ENCODE measurements at places on chromosomes 2 and 18.

DNA sequence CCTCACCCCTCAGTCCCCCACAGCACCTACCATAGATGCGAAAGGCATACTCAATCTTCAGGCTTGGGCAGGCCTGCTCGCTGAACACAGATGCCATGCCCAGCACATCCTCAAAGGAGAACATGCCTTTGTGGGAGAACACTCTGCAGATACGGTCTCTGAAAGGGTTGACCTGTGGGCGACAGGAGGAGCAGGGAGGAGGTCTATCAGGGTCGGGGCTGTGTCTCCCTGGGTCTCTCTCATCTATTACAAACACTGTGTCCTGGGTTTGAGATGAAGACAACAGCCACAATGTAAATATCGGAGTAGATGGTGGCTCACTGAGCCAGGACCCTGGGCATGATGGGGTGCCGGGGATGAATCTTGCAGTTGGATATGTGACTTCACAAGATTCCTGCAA, 46.0 kb downstream of the CIB4 start:
- no peak for DNase-seq

DNA sequence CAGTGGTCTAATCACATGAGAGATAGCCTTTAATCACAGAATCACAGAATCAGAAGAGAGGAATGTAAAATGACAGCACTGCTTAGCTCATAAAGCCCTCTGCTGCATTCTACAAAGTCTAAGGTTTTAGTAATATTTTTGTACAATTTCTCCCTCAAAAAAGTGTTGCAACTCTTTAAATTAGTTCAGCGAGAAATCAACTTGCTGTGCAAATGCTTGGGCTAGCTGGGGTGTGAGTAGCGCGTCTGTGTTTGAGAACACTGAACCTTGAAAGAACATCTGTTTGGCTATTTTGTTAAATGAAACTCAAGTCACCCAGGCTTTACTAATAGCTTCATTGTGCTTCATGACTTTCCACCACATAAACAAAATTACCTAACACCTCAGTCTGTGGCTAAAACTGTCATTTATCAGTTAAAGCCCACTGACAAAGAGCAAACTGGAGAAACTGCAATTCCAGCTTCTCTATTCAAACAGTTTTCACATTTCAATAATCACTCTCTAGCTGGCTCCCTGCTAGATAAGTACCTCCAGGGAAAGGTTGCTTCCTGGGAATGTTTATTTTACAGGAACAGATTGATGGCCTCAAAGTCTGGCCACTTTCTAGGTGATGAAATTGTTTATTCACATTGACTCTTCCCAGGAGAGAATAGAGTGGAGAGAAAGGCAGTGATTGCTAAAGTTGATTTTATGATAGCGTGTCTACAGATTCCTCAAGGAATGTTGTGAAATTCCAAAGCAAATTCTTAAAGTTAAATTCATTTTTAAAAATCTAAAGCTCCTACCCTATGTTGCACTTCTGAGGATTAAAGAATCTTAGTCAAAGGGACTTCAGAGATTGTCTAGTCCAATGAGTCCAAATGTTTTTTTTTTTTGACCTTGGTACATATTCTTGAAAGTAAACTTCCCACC, 36.0 kb upstream of the STAT1 start:
- no peak for DNase-seq

GRCh38 chr2:25877431-25878360, 591 bp downstream of the ASXL2 start:
- DNase-seq, result peak; percentile 69

DNA sequence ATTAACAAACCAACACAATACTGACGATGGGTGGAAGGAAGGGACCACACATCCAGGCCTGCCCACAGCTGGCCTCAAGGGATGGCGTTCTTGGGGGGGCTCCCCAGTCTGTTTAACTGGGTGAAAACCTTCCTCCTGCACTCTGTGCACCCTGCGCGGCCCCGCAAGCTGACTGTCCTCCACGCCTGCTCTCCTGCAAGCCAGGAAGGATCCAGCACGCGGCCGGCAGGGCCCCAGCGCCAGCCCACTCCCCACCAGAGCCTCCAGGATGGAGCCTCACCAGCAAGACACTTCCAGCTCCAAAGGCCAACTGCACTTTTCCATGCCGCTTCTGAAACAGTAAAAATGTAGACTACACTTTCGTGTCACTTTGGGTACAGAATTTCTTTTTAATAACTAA, 135.1 kb downstream of the ZNF516 start:
- no peak for DNase-seq

DNA sequence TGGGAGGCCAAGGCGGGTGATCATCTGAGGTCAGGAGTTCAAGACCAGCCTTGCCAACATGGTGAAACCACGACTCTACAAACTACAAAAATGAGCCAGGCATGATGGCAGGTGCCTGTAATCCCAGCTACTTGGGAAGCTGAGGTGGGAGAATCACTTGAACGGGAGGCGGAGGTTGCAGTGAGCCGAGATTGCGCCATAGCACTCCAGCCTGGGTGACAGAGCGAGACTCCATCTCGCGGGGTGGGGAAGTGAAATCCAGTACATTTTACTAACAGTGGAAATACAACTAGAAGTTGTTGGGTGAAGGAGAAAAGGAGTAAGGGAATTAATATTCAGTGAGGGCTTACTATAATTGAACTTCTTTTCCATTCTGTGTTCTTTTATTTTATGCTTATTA, 13.2 kb upstream of the ENOSF1 start:
- DNase-seq, result no peak

DNA sequence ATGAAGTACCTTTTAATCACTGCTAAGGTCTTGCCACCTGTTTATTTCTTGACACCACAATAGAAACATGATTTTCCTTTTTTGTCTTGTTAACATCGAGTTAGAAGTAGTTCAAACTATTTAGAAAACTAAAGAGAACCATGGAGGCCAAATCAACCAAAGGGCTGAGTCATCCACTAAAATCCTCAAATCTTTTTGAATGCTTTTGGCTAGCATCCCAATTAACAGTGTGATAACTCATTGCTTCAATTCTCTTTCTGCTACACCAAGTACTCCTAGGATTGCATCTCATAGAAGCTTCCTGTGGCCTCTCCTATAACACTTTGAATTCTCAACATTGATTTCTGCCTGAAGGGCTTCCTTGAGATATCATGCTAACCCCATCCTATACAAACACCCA, 159.9 kb upstream of the MMADHC start:
- no peak for DNase-seq

DNA sequence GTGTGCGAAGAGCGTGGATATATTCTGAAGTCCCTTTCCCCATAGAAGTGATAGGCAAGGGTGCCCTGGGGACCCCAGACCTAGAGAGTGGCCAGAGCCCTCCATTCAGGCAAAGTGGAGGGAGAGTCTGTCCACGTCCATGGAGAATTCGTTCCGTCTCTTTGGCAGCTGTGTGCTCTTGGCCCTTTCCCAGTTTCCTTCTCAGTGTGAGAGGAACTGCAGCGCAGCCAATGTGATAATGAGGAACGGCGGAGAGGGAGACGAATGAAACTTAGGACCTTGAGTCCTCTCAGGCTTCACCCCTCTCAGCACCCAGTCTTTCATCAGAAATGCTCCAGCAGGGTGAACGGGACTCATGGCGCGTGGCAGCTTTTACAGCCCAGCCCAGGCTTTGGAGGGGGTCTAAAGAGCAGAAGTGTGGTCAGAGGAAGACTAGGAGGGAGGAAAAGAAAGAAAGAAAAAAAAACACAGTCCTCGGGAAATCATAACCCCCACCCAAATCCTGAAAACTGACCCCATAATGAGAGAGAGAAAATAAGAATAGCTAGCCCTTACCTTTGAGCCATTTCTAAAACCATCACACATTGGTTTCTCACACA, 95.0 kb upstream of the RIOK3 start:
- DNase-seq, result peak; percentile 79

DNA sequence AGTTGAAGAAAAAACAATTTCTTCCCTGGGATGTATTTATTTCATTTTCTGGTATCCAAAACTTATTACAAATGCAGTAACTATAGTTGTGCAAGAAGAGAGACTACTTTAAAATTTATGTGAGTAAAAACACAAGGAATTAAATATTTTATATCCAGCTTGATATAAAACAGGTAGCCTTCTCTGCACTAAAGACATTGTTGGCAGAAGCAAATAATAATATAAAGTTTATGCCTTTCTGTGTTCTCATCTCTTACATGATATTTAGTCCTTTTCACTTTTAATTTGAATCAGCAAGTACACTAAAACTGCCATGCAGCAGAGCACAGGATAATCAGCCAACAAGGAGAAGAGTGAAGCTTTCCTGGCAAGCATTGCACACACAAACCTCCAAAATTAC, 352.7 kb downstream of the ARL6IP6 start:
- DNase-seq, result no peak

DNA sequence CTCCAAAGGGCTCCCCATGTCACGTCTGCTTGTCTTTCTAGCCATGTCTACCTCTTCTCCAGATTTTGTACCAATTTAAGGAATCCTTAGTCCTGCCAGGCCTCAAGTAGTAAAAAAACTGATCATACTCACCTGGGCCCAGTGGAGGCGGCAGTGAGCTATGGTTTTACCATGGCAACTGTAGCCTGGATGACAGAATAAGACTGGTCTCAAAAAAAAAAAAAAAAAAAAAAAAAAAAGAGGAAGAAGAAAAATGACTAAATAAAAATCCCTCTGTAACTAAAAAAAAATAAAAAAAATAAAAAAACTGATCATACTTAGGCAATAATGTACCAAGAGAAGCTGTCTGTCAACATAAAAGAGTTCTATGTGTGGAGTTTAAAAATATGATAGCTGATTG, 221.6 kb downstream of the NR4A2 start:
- DNase-seq, result no peak

DNA sequence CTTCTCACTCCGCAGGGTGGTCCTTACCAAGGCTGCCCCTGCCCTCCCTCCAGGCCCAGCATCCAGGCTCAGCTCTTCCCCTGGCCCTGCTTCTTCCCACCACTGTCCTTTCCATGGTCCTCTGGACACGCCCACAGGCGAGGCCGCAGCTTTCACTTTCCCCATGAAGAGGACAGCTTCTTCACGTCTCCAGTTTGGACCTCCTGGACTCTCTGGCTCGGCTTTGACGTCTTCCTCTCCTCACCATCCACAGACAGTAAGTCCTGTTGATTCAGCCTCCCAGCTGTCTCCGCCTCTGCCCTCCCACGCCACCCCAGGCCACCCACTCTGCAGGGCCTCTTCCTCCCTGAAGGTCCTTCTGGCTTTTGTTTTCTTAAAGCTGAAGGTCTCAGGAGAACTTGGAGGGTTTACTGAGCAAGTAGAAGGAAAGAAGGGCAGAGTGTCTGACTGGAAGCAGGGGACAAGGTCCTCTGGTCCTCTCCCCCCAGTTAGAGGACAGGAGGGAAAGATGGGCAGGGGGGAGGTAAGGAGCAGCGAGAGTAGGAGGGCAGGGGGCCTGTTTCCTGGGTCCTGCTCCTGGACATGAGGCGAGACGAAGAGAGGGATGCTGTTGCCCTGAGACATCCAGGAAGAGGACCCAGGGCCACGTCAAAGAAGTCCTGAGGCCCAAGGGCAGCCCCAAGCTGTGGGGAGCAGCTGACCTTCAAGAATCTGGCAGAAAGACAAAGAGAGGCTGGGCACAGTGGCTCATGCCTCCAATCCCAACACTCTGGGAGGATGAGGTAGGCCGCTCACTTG, 24.7 kb upstream of the NMUR1 start:
- DNase-seq, result peak; percentile 84

GRCh38 chr18:48356151-48356745, 52.9 kb downstream of the ZBTB7C start:
- no peak for DNase-seq

GRCh38 chr2:240820607-240821428, 799 bp upstream of the KIF1A start:
- peak; percentile 55 for DNase-seq

GRCh38 chr2:8225798-8226197, 456.1 kb upstream of the ID2 start:
- DNase-seq, result no peak

DNA sequence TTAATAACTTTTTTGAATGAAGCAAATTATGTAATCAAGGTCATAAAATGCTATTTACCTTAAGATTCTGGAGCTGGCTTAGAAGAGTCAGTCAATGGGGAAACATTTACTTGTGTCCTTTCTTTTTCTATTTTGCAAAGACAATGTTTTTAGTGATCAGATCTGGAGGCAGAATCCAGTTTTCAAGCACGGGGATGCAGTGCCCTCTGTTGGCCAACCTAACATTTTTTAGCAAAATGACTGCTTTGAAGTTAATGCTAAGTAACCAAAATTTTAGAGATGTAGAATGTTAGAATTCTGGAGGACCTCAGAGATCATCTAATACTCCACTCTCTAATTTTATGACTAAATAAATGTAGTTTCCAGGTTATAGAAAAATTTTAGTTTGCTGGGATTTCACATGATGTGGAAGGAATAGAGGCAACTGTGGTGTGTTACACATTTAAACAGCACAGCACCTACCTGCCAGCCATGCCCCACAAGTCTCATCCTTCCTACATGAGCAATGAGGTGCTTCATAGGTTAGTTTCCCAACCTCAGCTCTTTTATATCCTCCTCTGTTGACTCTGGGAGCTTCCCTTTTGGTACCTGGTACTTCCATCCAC, 23.6 kb upstream of the SLC9A4 start:
- no peak for DNase-seq

DNA sequence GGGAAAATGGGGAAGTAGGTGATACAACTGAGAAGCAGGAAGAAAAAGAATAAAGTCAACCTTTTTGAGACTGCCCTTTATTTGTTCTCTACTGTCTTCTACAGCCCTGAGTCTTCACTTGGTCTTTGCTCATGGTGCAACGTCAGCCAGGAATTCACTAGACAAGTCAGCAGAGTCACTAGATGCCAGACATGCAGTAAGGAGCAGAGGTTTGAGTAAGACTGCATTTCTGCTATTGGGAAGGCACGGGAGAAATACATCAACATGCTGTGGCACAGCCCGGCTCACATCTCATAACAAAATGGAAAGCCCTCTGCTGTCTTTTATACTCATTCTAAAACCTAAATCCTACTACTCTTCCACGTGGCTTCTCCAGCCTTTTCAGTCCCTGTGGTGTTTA, 67.1 kb downstream of the PRELID3A start:
- DNase-seq, result no peak

- no peak for DNase-seq
These were observed 81.1 kb upstream of the CAVIN2 start for GRCh38 chr2:191927991-191928390.

DNA sequence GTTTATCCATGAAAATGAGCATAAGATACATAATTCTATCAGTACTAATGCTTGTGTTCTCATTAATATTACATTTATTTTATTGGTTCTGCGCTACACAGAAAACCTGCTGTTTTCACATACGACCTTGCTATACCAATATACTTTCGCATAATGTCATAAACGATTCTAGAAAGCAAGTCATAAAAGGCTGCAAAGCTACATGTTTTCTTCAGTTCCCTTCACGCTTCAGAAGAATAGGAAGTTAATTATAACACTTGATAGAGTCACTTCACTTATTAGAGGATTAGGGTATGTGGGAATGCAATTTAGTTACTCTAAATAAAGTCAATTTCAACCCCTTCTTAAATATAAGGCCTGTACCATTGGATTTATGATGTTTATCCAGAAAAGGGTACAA, 29.0 kb downstream of the PSME4 start:
- DNase-seq, result no peak
